ENCODE measurements at places on chromosomes 4 and X. TPM values are rescaled to one million over a fixed set of nuclear protein-coding genes. Genes with fewer than 3 reads are reported as not detected.

HERC5 gene
- total RNA-seq = 19.4 TPM

APLN gene
- total RNA-seq = 0.07 TPM

MGARP gene
- total RNA-seq = 0.35 TPM

MAGED4B gene
- total RNA-seq = not detected

VCX gene
- total RNA-seq = not detected

HMX1 gene
- not detected for total RNA-seq

STPG2 gene
- total RNA-seq = not detected
